ENCODE measurements at places on chromosomes 16 and 17. TPM values are rescaled to one million over a fixed set of nuclear protein-coding genes. Genes with fewer than 3 reads are reported as not detected.

MYH3 gene
- total RNA-seq: 0.10 TPM

MAF gene
- total RNA-seq: 0.57 TPM

ACD gene
- total RNA-seq: 28.4 TPM

OR3A2 gene
- total RNA-seq: not detected

OSGIN1 gene
- total RNA-seq: 5.2 TPM

EXOC3L1 gene
- 4.9 TPM for total RNA-seq

SHISA9 gene
- total RNA-seq: not detected

SLC13A2 gene
- total RNA-seq: not detected

PRDM7 gene
- not detected for total RNA-seq

GPR142 gene
- total RNA-seq: not detected

GEMIN4 gene
- 21.9 TPM for total RNA-seq

NGFR gene
- total RNA-seq: not detected

PLA2G10 gene
- total RNA-seq: not detected

DDX19B gene
- 35.8 TPM for total RNA-seq

IL4R gene
- total RNA-seq: 40.6 TPM

CMIP gene
- total RNA-seq: 60.8 TPM

ESRP2 gene
- total RNA-seq: 0.29 TPM

TBC1D3C gene
- total RNA-seq: not detected

DBNDD1 gene
- 13.6 TPM for total RNA-seq

MT1M gene
- total RNA-seq: 0.65 TPM

NPIPB9 gene
- 4.1 TPM for total RNA-seq

PTRH2 gene
- total RNA-seq: 20.3 TPM

DPEP3 gene
- not detected for total RNA-seq

OTOA gene
- total RNA-seq: 0.29 TPM

PYY gene
- total RNA-seq: 0.33 TPM

TEKT5 gene
- total RNA-seq: 0.65 TPM

MARVELD3 gene
- total RNA-seq: not detected

TNFRSF17 gene
- not detected for total RNA-seq

FAM222B gene
- 17.7 TPM for total RNA-seq

C17orf100 gene
- total RNA-seq: 0.33 TPM

AKTIP gene
- total RNA-seq: 19.6 TPM

SSTR5 gene
- total RNA-seq: 1.3 TPM

CCL17 gene
- not detected for total RNA-seq

PLCG2 gene
- total RNA-seq: 9.6 TPM

TNP2 gene
- total RNA-seq: not detected

SLC52A1 gene
- 0.33 TPM for total RNA-seq

PRM2 gene
- total RNA-seq: not detected

RPTOR gene
- total RNA-seq: 39.6 TPM

HES7 gene
- 0.33 TPM for total RNA-seq

MMP28 gene
- 11.3 TPM for total RNA-seq

ZNF629 gene
- 18.3 TPM for total RNA-seq

FOXO3B gene
- 5.6 TPM for total RNA-seq

Data from vein endothelial cell (primary cell).